ENCODE measurements at places on chromosomes 1 and 21.

DNA sequence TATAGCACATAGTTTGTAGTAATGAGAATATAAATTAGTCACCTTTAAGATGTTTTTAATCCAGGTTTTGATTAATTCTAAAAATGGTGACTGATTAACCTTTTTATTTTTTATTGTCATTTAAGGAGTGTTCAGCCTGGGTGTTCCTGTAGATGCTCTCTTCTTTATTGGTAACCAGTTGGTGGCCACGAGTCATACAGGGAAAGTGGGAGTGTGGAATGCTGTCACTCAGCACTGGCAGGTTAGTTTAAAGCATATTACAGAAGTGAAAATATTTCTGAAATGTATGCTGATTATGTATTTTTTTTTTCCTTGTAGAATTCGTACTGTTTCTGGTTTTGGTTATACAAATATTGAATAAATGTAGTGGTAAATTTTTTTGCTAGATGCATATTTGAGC is 28.1 kb downstream of the KCTD3 start:
- no peak for DNase-seq

DNA sequence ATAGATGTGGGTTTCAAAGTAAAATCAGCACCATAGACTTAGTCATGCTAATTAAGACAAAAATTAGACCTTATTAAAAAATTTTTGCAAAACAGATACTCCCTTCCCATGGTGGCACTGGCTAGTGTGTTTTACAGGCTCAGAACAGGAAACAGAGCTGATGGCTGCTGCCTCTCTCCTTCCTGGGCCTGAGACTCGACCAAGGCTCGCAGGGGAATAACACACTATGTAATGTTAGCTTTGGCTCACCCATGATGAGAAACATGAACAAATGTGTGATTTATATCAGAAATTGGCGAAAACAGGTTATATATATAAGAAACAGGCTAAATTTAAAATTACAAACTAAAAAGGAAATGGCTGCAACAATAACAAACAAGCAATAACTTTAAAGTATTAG is 50.7 kb downstream of the ERG start:
- DNase-seq, result no peak

GRCh38 chr21:44537930-44538911 is 1.8 kb downstream of the KRTAP10-1 start:
- no peak for DNase-seq

DNA sequence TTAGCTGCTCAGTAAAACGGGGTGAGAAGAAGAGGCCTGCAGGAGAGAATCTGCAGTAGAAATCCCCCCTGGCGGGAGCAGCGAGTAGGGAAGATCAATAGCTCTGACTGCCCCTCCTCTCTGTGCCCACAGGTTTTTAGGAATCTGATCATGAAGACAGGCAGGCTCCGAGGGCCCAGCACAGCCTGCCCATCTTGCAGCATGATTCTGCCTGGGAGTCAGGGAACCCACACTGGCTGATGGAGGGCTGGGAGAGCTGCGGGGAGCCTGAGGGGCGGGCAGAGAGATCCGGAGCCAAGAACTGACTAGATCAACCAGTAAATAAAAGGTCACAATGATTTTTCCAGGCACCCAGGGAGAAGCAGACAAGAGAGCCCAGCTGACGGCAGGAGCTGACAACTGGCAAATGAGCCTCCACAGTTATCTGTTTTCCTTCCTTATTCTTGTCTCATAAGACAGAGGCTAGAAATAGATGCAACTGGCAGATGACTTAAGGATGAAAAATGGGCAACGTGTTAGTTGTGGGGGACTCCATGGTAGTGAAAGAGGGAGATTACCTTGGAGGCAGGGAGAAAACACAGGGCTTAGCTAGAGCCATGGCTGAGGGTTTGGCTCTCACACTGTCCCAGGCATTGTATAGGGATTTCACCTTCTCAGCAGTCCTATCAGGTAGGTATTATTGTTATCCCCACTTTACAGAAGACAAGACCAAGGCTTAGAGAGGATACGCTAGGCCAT is 116.2 kb downstream of the PLXNA2 start:
- no peak for DNase-seq

DNA sequence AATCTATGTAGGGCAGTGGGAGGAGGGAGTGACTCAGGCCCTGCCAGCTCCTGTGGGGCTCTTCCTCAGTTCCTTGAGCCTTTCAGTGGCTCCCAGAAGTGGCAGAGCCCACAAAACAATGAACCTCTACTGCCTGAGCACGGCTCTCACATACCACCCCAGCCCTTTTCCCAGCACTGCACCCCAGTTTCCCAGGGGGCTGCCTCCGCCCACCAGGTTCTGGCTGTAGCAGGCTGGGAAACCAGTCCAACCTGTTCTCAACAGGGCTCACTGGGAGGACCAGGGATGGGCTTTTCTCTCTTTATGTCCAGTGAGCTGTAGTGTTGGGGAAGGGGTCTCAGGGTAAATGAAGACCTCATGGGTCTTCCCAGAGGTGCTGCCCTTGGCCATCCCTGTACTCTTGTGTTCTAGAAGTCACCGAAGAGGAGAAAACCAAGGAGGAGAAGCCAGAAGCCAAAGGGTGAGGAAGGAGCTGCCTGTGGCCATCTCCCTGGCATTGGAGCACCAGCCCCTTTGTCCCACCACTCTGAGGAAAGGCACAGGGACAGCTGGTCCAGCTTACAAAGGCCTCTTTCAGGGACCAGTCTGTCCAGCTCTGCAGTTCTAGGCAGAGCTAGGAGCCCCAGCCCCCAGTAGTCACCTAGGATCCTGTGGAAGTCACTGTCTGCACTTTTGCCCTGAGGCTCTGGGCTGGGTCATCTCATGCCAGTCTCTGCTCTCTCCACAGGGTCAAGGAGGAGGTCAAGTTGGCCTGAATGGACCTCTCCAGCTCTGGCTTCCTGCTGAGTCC is 3.5 kb downstream of the MARCKSL1 start:
- no peak for DNase-seq

DNA sequence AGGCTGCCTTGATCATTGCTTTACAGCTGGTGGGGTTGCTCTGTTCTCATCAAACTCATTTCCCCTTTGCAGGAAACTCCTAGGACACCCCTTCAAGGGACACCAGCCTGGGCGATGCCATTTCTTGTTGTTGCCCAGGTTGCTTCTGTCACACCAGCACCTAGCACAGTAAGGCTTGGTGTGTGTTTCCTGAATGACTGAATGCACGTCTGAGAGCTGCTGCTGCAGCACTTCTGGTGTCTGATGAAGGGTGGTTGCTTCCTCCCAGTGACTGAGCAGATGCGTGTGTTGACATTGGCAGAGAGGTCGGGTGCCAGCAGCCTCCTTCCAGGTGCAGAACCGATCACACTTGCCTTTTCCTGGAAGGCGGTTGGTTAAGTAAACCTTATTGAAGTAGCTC is 477.4 kb downstream of the CAMTA1 start:
- peak; percentile 2 for DNase-seq

GRCh38 chr1:25174363-25174729 is 58.0 kb downstream of the SYF2 start:
- no peak for DNase-seq

GRCh38 chr1:199780948-199781670 is 246.4 kb upstream of the NR5A2 start:
- no peak for DNase-seq

DNA sequence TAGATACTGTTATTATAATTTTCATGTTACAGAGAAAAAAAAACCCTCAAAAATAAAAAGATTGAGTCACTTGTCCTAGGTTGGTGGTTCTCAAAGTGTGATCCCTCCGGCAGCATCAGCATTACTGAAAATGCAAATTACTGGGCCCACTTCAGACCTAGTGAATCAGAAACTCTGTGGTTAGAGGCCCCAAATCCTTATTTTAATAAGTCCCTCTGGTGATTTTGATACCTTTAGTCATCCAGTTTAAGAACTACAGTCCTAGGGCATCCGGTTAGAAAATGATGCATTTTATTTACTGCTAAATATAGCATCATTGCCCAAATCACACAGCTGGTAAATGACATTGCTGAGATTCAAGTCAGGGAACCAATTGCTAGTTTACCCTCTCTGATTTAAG is 203.7 kb upstream of the RUNX1 start:
- DNase-seq, result no peak

DNA sequence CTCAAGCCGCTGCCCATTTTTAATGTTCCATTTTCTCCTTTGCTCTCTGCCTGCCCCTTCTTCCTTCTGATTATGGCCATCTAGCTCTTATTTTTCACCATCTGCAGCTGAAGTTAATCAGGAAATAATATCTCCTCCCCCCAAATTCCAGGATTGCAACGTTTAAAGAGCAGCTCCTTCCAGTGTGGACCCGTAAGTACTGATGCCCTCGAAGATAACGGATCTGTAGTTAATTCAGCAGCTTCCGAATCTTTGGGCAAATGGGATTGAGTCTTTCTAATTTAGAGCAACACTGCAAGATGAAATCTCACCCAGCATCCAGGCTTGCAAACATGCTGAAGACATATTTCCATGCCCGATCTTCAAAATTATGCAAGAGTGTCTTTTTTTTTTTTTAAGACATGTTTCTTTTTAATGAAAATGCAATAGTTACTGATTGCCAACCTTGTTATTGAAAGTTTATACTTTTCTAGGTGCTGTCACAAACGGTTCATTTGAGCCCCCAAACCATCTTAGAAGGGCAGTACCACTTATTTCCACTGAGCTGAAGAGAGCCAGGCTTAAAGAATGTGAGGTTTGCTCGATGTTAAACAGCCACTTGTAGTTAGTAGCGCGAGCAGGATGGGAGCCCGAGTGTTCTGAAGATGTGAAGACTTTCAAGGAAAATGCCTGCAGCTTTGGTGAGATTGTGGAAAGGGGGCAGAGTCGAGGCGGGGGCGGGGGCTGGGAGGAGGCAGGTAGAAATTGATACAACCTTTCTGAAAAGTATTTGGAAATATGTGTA is 10.9 kb upstream of the RCAN3 start:
- DNase-seq, result no peak

GRCh38 chr1:37410105-37410504 is 64.3 kb upstream of the ZC3H12A start:
- no peak for DNase-seq

GRCh38 chr1:203627851-203628200 is 1.2 kb downstream of the ATP2B4 start:
- DNase-seq, result no peak

DNA sequence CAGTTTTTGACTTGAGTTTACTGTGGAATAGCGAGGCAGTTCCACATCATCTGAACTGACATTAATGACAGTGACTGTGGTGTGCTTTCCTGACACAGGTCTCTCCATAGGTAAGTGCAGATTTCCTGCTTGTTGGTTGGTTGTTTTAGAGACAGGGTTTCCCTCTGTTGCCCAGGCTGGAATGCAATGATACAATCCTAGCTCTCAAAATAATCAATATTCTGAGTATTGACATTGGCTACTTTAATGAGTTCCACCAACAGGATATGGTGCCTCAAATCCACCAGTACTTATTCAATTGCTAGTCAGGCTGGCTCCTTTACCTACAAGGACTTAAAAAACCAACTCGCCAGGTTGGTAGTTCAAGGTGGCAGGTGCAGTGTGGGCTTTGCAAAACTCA is 63.8 kb downstream of the CLSTN1 start:
- no peak for DNase-seq

DNA sequence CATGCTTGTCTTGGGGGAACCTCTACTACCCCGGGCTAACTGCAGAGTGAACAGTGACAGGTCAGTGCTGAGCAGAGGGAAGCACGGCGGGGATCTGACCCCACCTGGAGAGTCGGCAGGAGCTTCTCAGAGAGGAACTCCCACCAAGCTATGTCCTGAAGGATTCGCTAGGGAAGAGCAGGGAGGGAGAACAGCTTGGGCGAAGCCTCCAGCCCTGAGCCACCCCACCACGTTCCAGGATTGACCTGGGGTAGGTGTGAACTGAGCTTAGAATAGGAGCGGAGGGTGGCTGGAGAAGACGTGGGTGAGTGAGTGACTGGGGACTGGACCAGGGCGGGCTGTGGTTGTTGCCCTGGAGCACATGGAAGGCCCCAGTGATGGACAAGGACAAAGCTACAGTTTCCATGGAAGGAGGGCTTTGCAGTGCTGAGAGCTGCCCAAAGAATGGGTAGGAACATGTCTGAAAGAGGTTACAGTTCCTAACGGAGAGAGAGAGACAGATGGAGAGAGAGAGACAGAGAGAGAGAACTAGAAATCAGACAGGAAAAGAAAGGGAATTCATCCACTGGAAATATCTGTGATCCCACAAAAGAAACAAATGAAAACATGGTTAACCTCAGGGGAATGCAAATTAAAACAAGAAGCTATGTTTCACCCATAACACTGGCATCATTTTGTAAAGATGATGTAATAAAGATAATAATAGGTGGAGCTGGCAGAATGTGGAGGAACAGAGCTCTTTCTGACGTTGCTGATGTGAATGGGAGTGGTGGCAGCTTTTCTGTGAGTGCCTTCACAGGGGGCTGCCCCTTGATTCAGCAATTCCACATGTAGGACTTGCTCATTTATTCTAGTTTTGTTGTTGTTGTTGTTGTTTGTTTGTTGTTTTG is 17.2 kb downstream of the BSND start:
- no peak for DNase-seq

GRCh38 chr1:77659879-77660593 is 22.4 kb downstream of the ZZZ3 start:
- DNase-seq, result no peak

GRCh38 chr1:155182052-155182550 is 8.5 kb downstream of the TRIM46 start:
- DNase-seq, result no peak

- DNase-seq, result no peak
Measured at GRCh38 chr1:35553851-35554250, 3.4 kb downstream of the KIAA0319L start.

DNA sequence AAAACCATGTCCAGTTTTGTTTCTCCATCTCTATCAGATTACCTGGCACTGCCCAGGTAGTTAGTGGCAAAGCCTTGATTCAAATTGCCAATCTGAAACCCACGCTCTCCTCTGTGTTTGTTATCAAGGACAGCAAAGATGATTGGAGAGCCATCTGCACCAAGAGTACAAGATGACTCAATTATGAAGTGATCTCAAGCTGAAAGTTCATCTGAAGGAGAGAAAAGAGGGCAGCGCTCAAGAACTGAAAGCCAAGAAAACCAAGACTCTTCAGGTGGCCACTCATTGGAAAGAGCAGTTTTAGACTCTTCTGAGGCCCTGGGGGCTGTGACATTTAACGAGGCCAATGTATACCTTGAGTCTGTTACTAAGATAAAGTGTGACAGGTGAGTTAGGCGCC is 13.8 kb downstream of the RXRG start:
- DNase-seq, result no peak

GRCh38 chr1:202361224-202361623 is 12.7 kb downstream of the PPP1R12B start:
- no peak for DNase-seq

DNA sequence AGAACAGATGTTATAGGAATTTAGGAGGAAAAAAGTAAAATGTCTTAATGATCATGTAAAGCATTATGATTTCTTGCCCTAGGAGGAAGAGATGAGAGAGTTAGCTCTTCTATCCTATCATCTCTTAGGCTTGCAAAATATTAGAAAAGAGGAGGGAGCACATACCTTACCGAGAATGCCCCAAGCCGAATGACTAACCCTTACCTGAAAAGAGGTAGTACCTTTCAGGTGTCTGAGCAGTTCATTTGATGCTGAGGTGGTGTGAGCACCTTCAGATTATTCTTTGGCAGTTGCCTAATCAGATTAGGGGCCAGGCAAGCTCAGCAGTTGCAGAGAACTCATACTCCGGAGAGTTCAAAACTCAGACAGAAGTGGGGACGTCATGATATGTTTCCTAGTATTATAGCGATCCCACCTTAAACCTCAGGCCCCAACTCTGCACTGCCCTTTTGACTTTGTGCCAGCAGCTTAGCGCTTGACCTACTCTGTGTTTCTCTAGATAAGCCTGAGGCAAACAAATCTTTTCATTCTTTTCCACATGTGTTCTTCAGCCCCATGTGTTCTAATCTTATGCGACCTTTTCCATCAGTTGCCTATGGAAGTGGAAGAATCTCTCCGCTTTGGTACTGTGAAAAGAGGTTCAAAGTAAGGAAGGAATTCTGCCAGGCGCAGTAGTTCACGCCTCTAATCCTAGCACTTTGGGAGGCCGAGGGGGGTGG is 52.5 kb downstream of the ATP2B4 start:
- no peak for DNase-seq
